ENCODE measurements at places on chromosomes 7 and 10.

GRCh38 chr7:95556777-95557176, 39.5 kb downstream of the PDK4 start:
- DNase-seq = no peak

DNA sequence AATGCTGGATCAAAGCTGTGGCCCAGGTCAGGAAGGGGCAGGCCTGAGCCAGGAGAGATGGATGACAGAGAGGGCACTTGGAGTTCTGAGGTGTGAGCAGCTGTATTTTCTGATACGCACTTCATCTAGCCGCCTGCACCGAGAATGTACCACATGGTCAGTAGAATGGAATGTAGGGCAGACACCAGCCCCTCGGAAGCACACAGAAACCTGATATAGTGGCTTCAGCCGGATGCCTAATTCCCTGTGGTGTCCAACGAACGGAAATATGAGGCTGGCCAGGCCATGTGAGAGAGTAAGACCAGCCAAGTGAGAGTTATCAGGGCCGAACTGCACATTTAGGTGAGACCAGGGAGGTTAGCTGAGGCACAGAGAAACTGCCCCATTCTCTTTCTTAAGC, 46.7 kb upstream of the PLCE1 start:
- no peak for DNase-seq

DNA sequence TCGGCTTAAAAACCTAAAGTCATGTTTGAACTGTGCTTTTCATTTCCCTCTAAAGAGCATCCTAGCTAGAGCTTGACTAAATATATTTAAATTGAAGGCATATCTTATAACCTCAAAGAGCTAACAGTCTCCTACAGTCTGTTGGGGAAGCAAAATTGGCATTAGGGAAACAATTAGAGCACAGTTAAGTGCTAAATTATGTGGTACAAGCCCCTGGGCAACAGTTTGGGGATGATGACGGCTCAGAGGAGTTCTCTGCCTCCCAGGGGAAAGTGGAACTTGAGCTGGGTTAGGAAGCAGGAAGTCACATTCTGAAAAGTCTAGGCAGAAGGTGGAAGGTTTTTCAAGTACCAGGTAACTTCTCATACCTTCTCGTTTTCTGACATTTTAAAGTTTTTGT, 18.6 kb upstream of the GOT1 start:
- DNase-seq = no peak

DNA sequence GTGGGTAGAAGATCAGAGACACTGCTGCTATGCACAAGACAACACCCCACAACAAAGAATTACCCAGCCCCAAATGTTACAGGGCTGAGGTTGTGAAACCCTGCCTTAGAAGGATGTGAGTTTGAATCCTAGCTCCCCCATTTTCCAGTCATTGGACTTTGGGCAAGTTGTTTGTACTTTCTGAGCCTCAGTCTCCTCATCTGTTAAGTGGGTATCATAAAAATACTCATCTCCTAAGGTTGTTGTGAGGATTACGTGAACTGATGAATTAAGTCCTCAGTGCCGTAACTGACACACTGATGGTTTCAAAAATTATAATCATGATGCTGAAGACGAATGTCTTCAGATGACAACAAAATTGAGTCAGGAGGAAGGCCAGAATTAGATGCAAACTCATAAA, 30.3 kb downstream of the RHOBTB1 start:
- DNase-seq = no peak

- no peak for DNase-seq
These were observed 31.7 kb downstream of the PPP1R3C start for GRCh38 chr10:91601212-91601611.

DNA sequence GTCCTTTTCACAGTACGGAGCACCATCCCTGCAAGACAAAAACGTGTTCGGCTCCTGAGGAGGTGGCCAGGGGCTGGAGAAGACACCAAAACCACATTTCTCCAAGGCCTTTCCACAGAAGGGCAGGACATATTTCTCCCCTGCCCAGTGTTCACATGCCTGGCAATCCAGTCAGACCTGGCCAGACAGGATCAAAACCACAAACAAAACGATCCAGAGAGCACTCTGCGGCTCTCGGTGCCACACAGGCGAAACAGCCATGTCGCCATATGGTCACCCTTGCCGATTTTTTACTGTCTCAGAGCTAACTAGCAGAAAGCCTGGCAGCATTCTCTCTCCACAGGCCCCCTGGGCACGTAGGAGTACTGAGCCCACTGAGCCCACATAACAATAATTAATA, 113.0 kb downstream of the ABLIM1 start:
- no peak for DNase-seq

GRCh38 chr7:96792115-96792514, 82.5 kb upstream of the SEM1 start:
- DNase-seq = no peak

DNA sequence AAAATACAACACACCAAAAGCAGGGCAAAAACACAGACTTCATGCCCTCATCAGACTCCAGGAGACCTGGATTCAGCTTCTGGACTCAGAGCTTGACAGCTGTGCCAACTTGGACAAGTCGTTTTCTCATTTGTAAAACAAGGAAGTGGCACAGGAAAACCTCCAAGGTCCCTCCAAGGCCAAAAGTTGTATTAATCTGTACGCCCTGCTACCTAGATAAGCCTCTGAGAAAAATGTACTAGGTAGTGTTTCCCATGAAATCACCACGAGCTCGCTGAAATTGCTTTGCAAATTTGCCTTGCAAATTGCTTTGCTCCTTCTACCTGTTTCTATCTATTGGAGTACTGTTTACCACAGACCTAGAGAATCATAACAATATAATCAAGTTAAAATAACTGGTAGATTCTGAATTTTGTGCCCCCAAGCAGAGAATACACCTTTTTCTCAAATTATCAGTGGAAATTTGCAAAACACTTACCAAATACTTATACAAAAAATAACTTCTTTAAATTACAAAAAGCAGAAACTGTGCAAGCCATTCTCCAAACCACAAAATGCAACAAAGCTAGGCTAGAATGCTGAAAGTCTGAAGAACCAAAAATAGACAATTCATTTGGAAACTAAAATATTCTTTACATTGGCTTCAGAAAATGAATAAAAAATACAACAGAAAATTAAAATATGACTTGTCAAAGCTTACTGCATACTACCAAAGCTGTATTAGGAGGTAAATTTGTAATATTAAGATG, 158.1 kb upstream of the CHST15 start:
- no peak for DNase-seq

DNA sequence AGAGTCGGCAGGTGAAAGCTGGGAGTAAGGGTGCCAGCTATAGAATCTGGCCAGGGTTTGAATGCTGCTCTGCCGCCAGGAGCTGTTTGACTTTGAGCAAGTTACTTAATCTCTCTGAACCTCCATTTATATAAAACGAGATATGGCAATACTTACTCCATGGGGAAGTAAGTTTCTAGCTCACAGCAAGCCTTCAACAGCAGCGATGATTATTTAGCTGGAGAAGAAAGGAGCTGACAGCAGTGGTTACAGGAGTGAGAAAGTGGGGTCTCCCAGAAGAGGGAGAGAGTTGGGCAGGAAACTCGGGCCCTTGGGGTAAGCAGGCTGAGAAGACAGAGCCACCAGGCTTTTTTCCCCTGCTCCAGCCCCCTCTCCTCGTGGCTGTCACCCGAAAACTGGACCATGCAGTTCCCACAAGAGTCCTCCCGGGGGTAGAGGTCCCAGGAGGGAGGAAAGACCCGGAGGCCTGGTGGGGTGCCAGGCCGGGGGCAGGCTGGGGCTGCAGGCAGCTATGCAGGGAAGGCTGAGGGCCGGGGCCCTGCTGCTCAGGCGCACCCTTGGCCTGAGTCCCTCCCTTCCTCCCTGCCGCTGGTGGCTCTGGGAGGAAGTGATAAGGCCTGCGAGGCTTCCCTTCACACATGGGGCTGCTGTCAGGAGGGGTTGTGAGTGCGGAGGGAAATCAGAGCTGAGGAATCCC, 3.5 kb downstream of the NOS3 start:
- no peak for DNase-seq
